ENCODE measurements at places on chromosomes 2 and 18.

DNA sequence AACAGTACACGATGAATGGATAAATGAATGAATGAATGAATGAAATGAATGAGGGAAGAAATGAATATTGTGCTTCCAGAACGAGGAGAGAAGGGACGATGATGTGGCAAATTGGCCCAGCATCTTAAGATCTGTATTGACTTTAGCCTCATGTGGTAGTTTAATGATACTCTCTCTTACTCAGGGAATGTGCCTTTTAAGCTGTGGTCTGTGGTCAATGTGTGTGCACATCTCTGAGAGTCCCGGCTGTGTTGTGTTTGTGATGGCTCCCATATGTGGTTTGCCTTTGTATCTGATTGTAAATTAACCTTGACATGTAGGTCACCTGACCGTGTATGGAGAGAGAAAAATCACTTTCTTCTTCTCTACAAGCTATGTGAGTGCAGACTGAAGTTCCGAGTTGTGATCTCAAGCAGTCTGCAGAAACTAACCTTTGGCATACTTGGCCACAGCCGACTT is 91.2 kb downstream of the NEDD4L start:
- no peak for DNase-seq

DNA sequence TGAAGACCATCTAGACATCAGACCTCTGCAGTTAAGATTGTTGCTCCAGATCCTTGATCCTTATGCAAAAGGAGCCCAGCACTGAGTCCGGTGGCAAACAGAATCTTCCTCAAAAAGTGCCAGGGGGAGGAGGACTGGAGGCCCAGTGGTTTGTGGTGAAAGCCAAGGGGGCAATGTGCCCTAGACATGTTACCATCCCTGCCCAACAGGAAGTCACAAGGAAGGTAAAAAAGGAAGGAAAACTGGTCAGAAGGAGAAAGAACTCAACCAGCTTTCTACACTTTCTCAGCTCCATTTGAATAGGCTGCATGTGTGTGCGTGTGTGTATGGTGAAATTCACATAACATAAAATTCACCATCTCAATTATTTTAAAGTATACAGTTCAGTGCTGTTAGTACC is 25.0 kb upstream of the KDM3A start:
- DNase-seq: no peak

- DNase-seq: no peak
Observed at GRCh38 chr2:145740302-145740701, 1220.4 kb upstream of the ZEB2 start.

GRCh38 chr2:33205693-33206434 is 259.1 kb downstream of the LTBP1 start:
- no peak for DNase-seq

DNA sequence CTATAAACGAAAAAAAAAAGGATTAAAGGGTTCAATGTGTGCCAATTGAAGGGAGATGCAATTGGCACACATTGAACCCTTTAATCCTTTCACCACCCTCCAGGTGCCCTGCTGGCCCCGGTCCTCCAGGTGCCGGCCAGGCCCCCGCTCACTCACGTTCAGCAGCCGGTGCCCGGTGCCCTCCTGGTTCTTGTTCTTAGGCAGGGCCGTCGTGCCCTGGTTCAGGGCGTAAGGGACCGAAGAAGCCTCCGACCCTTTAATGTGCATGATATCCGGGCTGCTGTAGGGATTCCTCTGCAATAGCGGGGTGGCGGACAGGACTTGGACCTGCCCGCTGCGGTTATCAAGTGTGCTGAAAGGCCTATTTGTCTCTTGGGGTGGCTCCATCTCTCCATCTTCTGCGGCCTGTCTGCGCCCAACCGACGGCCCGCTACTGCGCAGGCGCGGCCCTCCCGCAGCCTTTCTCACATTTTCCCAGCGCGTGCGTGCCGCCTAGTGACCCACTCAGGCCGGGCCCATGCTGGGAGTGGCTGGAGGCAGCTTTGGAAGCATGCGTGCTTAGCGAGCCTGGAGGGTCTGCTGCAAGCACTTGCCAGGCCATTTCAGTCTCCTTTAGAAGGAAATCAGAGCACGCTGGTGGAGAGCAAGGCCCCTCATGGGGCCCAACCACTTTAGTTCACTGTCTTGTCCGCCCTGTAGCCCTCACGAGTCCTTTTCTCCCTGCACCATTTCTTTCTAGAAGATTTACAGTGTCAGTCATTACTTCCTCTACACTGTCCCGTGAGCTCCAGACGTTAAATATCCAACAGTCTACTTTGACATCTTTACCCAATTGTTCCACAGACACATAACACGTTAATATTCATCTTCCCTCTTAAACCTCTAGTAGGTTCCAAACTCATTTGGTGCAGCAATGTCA is 24.3 kb downstream of the TMEM237 start:
- no peak for DNase-seq

DNA sequence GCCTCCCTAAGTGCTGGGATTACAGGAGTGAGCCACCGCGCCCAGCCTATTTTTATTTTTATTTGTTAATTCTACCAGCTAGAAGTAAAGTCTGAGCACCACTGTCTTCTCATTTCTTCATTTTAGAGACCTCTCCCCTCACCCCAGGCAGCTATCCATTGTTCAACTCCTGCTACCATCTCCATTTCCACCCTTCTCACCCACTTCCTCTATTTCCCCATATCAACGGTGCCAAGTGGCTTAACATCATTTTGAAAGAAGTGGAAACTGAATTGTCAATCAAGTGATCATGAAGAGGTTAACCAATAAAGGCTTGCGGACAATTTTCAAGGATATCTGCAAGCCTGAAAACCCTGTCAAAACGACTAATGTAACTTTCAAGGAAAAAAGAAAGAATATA is 323.1 kb downstream of the NBAS start:
- no peak for DNase-seq
